ENCODE measurements at places on chromosomes 4 and X.

DNA sequence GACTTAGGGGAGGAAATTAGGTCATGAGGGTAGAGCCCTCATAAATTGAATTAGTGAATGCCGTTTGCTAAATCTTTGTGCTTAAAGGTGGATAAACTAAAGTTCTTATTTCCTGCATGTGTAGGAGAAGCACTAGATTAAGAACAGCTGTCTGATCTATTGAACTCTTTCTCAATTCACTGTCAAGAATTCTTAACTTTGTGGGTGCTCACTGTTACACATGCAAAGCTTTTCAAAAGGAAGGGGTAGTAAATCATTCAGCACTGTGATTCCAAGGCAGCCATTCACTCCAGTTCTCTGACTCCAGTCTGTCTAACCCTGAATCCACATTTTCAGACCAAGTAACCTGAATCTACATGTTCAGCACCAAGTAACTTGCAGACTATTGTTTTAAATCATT, 1520.1 kb downstream of the PCDH18 start:
- no peak for DNase-seq

DNA sequence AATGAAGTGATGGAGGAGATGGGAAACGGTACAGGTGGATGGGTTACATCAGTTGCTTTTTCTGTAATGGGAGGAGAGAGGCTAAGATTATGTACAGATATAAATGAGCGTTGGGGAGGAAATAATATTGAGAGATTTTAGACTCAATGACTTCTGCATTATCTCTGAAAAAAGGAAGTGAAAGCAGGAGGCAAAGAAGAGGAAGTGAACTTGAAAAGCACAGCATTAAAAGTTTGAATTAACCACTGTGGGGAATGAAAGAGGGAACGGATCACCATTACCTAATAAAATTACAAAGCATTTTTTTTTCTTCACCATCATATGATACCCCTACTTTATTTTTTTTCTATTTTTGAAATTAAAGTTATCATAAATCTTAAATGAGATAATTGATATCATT, 1025.5 kb downstream of the RPA4 start:
- DNase-seq = no peak

- no peak for DNase-seq
Measured at GRCh38 chr4:168794881-168795280, 215.2 kb downstream of the CBR4 start.

- no peak for DNase-seq
Measured at GRCh38 chr4:32988165-32988811, 2268.1 kb downstream of the PCDH7 start.

GRCh38 chr4:96833831-96834230, 993.9 kb downstream of the PDHA2 start:
- no peak for DNase-seq

DNA sequence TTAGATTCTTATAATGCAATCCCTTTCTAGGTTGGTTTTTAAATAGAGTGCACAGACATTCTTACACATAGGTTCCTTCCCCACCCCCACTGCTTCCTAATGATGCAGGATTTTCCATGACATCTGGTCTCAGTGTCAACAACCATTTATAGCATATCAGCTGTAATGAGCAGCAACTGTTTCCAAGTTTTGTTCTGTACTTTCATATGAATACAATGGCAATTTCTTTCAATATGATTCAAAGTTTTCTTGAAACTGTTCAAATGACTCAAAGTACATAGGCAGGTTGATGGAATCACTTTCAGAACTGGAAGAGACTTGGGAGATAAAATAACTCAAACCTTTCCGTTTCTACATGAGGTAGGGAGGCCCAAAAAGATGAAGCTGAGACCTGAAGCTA, 220.7 kb downstream of the CAMK2D start:
- no peak for DNase-seq

- no peak for DNase-seq
Measured at GRCh38 chr4:43843501-43843900, 605.1 kb downstream of the KCTD8 start.

DNA sequence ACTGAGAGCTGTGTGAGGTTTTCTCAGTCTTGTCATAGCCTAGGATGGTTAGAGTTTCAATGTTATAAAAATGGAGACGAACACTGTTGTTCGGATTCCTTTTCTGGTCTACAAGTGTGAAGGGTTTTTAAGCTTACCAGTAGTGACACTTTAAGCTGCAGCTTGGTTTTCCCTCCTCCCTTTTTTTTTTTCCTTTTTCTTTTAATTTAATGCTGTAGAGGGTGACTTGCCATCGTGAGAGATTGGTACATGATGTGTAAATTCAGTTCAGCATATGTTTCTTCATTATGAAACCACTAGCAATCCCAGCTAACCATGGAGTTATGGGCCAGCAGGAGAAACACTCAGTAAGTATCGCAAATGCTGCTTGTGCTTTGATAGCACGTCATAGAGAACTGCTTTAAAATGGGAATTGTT, 165.0 kb downstream of the RAPGEF2 start:
- no peak for DNase-seq

- DNase-seq = no peak
Measured at GRCh38 chr4:183961795-183962194, 56.7 kb downstream of the STOX2 start.

DNA sequence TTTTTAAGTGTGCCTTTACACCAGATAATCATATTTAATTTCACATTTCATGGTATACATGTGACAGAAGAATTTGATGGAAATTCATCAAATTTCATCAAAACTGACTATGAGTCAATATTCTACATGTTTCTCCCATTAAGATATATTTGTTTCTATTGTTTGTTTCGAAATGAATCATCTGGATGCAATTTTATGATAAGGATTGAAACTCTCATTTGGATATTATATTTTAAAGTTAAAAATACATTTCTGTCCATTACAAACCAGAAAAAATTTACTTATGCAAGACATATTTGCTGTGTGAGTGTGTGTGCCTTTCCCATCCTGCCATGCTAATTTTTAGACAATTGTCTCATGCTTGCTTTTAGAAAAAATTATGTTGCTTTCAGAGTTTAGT, 52.2 kb downstream of the SULT1B1 start:
- DNase-seq = no peak

DNA sequence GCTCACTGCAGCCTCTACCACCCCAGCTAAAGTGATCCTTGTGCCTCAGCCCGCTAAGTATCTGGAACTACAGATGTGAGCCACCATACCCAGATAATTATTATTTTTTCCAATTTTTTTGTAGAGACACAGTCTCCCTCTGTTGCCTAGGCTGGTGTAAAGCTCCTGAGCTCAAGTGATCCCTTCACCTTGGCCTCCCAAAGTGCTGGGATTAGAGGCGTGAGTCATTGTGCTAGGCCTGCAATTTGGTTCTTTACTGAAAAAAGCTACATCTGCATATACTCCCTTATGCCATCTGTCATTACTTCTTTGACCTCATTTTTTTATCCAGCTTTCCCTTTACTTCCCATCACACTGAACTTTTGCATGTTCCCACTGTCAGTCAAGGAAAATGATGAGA, 2012.4 kb upstream of the IGFBP7 start:
- DNase-seq = no peak

All from stimulated activated naive B cell treated with anti-CD40 and anti-IgM and Interleukin-4, amounts not matched to agents 10 μg/mL and 1 μg/mL and 100 μg/mL, for 72 hours (primary cell).